ENCODE measurements at places on chromosomes 3 and 15.
A peak's percentile ranks its signal among the peaks of the same experiment; 100 is the strongest.

- no peak for DNase-seq
Measured at GRCh38 chr3:13506680-13507079, 26.6 kb downstream of the HDAC11 start.

GRCh38 chr3:123783050-123783689, 101.0 kb downstream of the MYLK start:
- DNase-seq = no peak

DNA sequence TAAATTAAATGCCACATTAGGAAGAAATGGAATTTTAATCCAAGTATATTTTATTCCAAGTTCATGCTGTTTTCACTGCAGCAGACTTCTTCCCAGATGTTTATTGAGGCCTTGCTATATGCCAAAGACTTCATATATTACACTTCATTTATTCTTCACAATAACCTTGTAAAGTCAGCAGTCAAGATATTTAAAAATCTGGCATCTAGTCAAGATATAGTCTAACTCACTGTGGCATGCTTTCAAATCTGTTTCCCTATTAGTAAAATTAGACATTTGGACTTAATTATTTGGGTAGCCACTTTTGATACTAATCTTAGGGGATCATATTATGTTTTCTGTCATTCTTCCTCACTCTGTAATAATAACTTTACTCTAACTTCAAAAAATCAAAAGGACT, 81.5 kb upstream of the VGLL3 start:
- DNase-seq = no peak

GRCh38 chr3:108590460-108590859, 938 bp downstream of the DZIP3 start:
- DNase-seq = peak; percentile 5

DNA sequence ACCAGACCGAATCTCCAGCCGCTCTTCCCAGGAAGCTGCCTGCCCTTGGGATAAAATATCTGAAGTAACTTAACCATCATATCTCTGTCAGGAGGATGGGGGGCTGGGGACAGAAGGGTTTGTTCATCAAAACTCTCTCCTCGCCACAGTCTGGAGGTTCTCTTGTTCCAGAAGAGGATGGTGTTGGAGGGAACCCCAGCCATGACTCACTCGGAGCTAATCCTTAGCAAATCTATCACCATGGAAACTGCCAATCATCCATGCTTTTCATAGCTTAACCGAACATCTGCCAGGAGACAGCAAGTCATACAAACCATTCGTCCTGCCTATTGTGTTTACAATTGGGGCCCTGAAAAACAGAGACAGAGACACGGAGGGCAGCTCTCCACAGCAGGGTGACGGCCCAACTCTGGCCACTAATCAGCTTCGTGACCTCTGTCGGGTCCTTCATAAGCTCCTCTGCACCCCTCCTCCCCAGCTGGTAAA, 73.8 kb upstream of the HEG1 start:
- DNase-seq = peak; percentile 99

GRCh38 chr15:41022487-41023090, 69.3 kb downstream of the CHAC1 start:
- peak; percentile 67 for DNase-seq

DNA sequence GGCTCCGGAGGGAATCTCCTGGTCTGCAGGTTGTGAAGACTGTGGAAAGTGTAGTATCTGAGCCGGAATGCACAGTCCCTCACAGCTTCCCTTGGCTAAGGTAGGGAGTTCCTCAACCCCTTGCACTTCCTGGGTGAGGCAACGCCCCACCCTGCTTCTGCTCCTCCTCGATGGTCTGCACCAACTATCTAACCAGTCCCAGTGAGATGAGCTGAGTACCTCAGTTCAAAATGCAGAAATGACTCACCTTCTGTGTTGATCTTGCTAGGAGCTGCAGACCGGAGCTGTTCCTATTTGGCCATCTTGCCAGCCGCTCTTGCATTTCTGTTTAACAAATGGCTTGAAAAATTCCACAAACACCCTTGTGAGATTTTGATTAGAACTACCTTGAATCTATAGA, 156.1 kb downstream of the STXBP5L start:
- no peak for DNase-seq

DNA sequence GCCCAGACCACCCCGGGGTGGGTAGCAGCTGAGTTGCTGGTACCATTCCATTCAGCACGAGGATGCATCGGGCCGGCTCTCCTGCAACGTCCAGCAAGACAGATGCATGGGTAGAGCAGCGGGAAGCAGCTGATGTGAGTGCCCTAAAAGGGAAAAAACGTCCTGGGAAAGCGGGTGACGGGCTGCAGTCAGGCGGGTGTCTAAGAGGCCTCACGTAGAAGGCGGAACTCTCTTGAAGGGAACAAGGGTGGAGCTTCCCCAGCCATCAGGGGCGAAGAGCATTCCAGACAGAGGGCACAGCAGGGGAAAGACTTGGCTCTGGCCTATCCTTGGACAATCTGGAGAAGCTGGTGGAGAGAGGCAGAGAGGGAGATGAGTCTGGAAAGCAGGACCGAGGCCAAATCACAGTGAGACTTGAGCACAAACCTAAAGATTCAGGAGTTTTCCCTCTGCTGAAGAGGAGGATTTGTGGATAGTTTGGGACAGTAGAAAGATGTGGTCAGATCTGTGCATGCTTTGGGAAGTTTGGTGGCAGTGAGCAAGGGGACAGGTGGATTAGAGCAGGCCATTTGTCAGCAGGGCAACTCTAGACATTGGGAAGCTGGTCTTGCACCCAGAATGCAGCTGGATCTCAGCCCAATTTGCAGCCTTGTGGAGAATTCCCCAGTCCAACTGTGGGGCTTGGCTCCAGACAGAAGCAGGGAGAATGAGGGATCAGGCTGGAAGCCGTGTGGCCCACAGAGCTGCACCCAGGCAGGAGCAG, 70.7 kb downstream of the SEMA5B start:
- no peak for DNase-seq

GRCh38 chr3:188042466-188042865, 111.5 kb upstream of the LPP start:
- DNase-seq = no peak

- no peak for DNase-seq
Measured at GRCh38 chr3:44927371-44927770, 48.6 kb downstream of the ZDHHC3 start.

Data from fibroblast of skin of scalp (primary cell).